ENCODE measurements at places on chromosomes 12 and 14.
A peak's percentile ranks its signal among the peaks of the same experiment; 100 is the strongest.

DNA sequence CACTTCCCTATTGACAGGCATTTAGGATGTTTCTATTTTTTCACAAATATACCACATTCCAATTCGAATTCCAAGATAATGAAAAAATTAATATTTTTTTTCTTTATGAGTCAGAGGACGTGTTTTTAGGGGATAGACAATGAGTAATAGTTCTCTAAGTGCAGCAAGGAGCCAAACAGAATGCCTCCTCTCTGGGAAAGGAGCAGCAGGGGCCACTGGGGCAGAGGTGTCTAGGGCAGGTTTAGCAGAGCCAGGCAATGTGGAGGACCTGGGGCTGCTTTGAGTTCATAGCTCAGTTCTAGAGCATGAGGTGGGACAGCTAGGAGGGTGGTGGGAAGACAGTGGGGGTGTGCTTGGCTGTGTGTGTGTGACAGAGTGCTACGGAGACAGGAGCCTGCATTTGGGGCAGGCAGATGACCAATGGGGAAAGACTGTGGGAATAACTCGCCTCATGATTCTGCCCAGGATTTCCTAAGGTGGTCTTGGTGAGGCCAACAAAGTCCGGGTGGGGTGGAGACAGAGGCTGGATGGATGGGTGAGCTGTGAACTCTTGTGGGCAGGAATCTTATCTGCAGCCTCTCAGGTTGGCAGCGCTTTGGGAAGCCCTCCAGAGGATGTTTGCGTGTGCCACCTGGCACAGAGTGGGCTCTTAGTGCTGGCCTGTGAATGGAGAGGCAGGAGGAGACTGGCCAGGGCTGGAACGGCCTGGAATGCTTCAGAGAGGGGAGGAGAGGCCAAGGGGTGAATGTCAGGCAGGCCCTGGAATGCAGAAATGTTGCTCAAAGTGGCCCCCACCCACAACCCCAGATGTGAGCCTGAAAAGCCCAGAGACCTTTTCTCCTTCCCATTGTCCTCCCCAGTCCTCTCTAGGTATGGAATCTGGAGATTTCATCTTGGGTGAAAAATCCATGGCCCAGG, 2.4 kb upstream of the KRT7 start:
- DNase-seq, result no peak

GRCh38 chr14:100011628-100012325, 53.4 kb upstream of the EVL start:
- DNase-seq, result no peak

DNA sequence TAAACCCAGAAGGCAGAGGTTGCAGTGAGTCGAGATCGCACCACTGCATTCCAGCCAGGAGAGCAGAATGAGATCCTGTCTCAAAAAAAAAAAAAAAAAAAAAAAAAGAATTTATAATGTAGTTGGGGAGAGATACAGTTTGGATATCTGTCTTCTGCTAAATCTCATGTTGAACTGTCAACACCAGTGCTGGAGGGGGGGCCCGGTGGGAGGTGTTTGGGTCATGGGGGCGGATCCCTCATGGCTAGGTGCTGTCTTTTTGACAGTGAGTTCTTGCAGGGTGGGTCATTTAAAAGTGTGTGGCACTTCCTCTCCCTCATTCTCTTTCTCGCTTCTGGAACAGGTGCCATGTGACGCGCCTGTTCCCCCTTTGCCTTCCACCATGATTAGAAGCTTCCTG, 32.8 kb downstream of the CLIP1 start:
- no peak for DNase-seq

DNA sequence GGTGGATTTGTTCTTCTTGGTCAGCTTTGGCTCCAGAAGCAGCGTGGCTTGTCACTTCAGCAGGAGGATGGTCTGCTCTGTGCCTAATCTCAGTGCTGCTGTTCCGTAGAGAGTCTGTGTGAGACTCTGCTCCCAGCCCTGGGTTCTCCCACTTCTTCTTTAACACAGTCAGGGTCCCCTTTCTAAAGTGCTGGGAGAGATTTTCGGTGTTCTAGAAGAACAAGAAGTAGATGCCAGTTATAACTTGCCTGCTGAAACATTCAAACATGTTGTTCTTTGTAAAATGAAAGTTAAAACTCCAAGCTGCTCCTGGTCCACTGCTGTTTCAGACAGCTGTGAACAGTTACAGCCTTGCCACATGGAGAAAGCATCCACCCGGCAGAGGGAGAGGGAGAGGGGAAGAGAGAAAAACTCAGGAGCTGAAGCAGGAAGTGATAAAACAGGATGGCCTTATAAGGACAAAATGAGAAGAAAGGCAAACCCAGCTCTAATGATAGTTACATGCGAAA, 55.2 kb upstream of the CERS5 start:
- no peak for DNase-seq

DNA sequence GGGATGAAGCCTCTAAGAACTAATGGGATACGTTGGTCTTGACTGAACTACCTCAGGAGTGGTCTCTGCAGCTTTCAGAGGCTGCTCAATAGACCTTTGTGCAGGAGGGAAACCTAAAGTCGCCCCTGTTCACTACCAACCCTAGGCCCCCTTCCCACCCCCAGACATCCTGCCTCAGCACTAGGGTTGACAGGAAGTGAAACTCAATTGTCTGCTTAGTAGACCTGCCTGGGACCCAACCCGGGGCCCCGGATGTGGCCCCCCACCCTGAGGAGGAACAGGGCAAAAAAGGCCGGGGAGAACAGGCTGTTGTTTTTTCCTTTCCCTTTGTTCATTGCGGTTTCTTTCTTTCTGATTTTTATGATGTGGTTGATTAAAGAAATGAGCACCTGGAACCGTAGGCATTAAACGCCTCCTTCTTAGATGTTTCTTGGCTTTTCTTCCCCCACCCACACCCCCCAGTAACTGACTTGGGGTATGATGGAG, 1.6 kb upstream of the DGKA start:
- DNase-seq, result peak; percentile 66

DNA sequence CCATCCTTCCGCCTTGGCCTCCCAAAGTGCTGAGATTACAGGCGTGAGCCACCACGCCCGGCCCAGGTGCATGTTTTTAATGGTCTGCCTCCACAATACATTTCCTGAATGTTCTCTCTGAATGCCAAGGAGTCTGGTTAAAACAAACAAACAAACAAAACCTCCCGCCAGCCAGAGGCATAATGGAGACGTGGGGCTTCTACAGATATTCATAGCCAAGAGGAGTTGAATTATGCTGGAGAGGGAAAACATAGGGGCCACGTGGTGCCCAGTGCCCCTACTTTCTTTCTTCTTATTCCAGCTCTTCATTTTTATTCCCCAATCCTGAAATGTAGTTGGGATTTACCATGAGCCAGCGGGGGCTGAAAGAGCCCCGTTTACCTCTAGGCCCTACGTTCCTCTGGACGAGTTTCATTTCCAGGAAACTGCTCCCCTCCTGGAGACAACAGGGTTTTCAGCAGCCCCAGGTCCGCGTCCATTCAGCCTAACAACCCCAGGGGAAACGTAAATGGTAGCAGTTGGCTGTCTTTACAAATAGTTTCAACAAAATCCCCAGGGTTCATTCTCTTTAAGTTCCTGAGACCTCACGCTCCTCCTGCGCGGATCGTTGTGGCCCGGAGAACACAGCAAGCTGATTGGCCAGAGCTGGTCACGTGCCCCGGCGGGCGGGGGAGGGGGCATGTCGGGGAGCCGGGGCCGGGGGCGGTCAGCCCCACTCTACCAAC, 108.5 kb upstream of the ESRRB start:
- DNase-seq, result no peak

- no peak for DNase-seq
Measured at GRCh38 chr14:100747021-100747586, 20.4 kb downstream of the DLK1 start.

GRCh38 chr12:16281157-16281556, 3.7 kb upstream of the SLC15A5 start:
- no peak for DNase-seq

DNA sequence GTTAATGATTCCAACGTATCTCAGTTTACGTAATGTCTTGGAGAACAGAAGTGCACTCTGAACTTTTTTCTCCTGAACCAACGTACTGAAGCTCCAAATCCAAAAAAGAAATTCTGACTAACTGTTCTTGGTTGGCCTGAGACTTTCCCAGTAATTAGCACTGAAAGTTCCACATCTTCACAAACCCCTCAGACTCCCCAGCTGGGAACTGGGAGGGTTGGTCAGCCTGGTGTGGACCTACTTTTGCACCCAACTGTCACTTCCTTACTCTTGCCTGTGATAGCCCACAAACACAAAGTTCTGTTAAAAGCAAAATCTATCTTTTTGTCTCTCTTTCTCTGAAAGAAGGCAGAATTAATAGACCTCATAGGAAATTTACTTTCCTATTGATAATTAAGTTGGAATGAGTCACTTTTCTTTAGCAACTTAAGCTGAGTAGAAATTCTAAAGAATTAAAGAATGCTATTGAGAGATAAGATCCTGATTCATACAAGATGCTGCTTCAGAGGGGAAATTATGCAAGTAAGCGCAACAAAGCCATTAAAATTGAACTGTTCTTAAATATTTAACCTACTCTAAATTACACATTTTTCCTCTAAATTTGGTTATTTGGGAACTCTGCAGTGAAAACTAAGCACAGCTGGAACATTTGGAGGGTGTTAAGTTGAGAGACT, 155.0 kb downstream of the EPS8 start:
- DNase-seq, result no peak

DNA sequence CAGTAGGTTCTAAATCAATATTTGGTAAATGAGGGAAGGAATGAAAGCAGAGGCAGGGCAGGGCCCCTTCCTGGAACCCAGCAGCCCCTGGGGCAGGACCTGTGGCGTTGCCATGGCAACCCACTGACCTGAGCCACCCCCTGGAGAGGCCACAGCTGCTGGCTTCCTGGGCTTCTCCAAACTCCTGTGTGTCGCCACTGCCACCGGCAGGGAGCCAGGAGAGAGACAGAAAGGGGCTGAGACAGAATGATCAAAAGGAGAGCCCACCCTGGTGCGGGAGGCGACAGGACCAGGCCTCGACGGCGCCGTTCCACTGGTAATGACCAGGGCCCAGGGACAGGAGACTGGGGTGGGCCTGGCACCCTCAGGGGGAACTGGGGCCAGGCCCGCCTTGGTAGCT, 18.2 kb downstream of the RFX4 start:
- DNase-seq, result no peak

- DNase-seq, result no peak
Measured at GRCh38 chr14:93654599-93654998, 133.7 kb downstream of the PRIMA1 start.

DNA sequence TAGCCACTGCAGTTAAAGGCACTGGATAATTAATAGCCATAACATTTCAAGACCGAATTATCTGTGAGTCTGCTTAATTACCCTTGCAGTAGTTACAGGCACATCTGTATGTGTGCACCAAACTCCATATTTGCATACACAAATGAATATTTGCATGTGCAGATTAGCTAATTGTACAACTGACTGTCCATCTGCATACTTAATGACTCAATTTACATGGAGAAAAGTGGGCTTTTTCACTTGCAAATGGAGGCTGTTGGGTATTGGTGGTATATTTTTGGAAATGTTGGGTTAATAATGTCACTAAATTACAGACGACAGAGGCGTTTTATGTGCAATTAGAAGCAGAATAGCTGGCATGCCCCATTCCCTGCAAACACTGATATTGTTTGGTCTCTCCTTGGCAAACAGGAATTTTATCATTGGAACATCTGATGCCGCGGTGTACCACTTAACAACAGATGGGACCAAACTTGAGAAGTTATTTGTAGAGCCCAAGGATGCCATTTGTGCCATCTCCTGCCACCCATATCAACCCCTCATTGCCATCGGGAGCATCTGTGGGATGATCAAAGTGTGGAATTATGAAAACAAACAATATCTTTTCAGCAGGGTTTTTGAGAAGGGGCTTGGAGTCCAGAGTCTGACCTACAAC, 39.6 kb downstream of the CFAP251 start:
- DNase-seq, result no peak

GRCh38 chr12:127655691-127656090, 611.3 kb upstream of the TMEM132C start:
- no peak for DNase-seq

DNA sequence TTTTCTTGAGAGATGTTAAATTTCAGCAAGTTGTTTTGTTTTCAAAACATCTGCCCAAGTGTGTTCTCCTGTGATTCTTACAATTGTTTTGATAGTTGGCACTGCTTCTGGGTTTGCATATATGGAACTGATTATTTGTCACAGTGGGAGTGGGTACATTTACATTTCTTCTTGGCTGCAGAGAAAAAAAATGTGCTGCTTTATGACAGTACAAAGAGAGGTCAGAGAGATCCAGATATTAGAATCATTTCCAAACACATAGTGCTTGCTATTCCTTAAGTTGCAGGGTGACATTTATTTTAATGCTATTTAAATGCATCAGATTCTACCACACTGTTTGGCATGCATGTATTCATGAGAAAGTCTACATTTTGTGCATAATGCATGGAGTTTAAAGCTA, 303.5 kb upstream of the MDGA2 start:
- DNase-seq, result no peak

DNA sequence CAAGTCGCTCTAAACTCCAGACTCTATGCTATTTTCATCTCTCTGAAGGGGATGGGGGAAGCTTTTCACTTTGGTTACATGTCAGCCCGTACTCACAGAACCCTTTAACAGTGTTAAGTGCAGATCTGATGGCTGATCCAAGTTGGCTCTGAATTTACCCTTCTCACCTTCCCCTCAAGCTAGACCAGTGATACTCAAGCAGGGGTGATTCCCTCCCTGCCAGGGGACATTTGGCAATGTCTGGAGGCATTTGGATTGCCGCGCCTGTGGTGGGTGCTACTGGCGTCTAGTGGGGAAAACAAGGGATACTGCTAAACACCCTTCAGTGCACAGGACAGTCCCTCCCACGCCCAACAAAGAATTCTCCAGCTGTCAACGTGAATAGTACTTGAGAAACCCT, 6.0 kb upstream of the TEX52 start:
- DNase-seq, result no peak

DNA sequence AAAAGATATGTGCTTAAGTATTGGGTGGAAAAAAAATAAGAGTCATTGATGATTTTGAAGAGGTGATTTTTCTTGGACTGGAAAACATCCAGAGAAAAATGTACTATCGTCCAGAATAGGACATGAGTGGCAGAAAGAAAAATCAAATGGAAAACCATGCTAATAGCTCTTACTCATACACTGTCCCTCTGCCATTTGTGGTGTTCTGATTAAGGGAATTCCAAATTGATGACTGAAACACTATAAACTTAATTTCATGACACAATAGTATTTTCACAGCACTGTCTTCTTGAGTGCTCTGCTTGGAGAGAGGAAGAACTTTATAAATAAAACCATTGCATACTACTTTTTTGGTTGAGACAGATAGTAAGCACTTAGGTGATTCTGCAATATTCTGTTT, 72.4 kb downstream of the USP15 start:
- no peak for DNase-seq

GRCh38 chr12:19988001-19988400, 380.3 kb upstream of the PDE3A start:
- no peak for DNase-seq

- DNase-seq, result no peak
Measured at GRCh38 chr14:72517736-72518135, 376.2 kb downstream of the DPF3 start.

DNA sequence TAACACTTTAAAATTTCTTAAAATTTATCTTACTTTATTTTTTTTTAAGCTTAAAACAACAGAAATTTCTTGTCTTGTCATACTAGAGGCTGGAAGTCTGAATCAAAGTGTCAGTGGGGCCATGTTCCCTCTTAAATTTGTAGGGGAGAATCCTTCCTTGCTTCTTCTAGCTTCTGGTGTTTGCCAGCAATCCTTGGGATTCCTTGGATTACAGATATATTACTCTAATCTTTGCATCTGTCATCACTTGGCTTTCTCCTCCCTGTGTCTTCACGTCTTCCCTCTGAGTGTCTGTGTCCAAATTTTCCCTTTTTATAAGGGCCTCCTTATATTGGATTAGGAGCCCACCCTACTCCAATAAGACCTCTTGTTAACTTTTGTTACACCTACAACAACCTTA, 135.6 kb upstream of the PTPRB start:
- no peak for DNase-seq

GRCh38 chr14:94632305-94632590, 20.1 kb downstream of the SERPINA3 start:
- DNase-seq, result no peak
